ENCODE measurements at places on chromosomes 3 and 15.

DNA sequence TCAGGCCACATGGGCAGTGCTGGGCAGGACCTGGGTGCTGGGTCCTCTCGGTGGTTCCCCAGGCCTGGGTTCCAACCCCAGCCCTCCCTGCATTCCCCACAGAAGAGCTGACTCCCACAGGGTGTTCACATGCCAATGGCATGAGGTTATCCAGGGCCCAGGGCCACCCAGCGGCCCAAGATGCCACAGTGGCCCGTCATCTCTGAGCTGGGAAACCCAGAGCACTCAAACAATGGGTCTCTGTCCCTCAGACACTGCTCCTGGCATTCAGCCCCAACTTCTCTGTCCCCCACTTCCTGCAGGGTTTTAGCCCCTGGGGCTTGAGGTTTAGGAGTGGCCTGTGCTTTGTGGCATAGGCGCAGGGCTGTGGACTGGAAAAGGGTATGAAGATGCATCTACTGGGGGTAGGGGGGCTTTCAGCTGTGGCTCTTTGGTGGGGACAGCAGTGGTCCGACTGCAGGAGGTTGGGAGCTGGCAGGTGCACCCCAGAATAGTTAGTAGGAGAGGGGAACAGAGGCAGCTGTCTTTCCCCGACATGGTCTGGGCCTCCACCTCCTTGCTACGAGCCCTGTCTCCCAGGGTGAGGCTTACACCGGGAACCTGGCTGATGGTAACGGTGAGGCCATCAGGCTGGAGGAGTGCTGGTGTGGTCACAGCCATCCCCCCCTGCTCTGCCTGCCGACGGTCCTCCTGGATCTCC, 1.7 kb downstream of the CCDC9B start:
- no peak for DNase-seq

DNA sequence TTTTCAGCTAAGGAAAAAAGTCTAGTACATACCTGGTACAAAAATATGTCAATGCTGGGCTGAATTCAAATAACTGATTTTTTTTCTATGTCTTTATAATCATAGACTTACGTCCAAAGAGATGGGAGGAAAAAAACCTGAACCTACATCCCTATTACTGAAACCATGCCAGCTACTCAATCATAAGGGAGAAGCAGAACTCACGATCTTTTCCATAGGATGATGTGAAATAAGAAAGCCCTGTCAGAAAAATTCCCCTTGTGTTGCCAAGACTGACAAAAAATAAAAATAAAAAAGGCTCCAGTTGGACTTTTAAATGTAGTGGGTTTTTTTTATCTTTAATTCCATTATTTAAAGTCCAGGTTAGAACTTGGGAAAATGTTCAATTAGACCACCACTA, 3.3 kb downstream of the MSL2 start:
- no peak for DNase-seq

- no peak for DNase-seq
Measured at GRCh38 chr3:153399636-153400035, 237.6 kb downstream of the RAP2B start.

GRCh38 chr15:92079047-92079446, 225.5 kb downstream of the SLCO3A1 start:
- no peak for DNase-seq

- DNase-seq: no peak
Measured at GRCh38 chr15:85592148-85592547, 202.6 kb downstream of the KLHL25 start.

DNA sequence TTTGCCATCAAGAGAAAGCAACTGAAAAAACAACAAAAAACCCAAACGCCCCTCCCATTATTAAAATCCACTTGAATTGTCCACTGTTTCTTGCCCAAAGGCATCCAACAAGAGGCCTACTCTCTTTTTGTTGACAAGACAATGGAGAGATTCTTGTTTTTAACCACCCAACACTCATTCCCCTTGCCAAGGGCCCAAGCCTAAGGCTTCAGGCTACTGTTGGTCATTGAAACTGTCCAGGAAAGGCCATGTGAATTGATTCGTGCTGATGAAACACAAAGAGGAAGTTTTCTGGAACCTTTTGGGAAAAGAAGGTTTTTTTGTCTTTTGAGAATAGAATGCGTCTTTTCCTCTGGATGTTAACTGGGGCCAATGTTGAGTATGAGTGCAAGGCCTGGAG, 157.4 kb upstream of the PFN2 start:
- DNase-seq: no peak

DNA sequence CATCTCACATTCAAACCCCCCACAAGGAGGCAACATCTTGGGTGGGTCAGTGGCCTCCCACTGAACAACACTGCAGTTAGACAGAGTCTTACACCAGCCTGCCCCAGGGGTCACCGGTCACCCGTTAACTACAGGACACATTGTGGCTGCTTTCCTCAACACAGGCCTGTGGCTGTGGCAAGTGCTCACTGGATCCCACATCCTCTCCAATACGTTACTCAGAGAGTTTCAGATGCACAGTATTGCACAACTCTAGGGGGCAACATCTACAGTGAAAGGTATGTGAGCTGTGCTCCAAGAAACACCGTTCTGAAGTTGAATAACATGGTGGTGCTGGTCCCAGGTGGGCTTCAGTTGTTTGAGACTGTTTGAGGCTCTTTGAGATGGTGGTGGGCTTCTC, 41.0 kb downstream of the CTDSPL start:
- DNase-seq: no peak

DNA sequence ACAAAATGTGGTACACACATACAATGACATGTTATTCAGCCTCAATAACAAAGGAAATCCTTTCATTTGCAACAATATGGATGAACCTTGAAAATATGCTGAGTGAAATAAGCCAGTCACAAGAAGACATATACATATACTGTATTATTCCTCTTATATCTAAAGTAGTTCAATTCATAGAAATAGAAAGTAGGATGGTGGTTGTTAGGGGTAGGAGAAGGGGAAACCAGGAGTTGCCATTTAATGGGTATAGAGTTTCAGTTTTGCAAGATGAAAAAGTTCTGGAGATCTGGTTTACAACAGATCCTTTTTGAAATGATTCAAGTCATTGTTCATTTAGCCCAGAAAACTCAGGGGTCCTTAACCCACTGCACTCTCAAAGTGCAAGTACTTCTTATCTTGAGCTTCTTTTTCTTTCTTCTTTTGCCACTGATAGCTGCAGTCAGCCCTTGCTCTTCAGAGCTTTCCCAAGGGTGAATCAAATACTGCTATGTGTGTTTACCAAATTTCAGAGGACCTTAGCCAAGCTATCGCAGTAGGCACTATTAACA, 208.0 kb upstream of the EOMES start:
- no peak for DNase-seq

GRCh38 chr3:30672959-30673358, 66.6 kb downstream of the TGFBR2 start:
- DNase-seq: no peak

DNA sequence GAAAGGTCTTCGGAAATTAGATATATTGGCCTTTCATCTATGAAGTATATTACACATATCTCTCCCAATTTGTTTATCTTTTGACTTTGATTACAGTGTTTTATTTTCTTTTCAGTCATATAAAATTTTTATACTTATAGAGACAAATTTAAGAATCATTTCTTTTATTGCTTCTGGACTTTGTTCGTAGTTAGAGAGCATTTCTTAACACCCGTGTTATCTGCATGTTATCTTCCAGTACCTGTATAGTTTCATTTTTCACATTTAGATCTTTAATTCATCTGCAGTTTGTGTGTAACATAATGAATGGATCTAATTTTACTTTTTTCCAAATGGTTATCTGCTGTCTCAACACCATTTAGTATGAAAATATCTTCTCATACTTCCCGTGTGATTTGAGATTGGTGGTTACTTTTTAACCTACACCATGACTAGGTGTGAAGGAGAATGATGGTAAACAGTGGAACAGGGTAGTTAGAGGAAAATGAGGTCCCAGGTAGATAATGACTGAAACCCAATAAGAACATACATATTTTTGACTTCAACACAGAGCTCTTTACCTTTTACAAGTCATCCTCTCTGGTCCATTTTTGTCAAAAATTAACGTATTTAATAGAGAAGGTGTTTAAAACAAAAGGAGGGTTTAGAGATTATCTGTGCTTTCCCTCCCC, 99.3 kb downstream of the LPP start:
- no peak for DNase-seq

- no peak for DNase-seq
Measured at GRCh38 chr15:50050986-50051743, 67.9 kb downstream of the ATP8B4 start.

GRCh38 chr3:171753665-171754408, 56.4 kb downstream of the PLD1 start:
- DNase-seq: no peak

DNA sequence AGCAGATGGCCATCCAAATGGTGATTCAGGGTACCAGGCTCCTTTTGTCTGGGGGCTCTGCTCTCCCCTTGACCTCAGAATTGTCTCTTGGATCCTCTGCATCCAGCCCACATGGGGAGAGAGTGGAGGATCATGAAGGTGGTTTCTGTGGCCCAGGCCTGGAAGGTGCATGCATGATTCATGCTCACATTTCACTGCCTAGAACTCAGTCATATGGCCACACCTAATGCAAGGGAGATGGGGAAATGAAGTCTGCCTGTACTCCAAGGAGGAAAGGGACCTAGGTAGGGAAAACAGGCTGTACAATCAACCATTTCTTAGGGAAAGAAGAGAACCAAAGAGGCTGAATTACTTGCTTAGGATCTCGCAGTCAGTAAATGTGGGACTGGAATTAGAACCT, 15.1 kb downstream of the HRG start:
- DNase-seq: no peak

GRCh38 chr3:169578381-169579024, 85.0 kb downstream of the MECOM start:
- DNase-seq: no peak

GRCh38 chr3:40930756-40931155, 268.5 kb upstream of the CTNNB1 start:
- DNase-seq: no peak

GRCh38 chr15:80591938-80592825, 102.9 kb upstream of the ABHD17C start:
- no peak for DNase-seq

DNA sequence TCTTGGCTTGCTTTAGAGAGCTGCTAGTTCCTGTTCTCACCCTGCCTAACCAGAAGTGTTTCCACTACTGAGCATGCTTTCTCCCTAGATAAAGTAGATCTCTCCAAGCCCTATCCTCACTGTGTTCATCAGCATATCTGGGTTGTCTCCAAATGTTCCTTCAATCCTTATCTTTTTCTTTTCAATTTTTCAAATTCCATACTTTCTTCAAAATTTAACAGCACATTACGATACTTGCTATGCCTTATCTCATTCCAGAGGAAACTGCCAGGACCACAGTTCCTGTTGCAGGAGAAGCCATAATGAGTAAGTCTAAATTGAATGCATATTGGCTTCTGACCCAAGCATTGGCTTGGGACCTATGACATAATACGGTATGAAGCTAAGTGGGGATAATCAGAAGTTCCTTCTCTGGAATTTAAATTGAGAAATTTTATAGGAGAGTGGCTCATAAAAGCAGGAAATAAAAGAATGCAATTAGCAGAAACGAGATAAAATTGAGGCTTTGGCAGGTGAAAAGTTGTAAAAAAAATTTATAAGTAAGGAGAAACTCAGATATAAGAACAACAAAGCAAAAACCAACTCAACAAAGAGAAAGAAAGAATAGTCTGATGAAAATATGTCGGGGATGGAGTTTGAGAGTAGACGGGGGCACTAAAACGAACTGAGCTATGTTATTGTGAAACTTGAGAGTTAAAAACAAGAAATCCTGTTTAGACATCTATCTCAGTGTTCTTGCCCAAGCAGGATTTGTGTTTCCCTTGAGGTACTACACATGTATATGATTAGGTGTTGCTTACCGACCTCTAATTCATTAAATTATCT, 631.7 kb upstream of the CCDC54 start:
- DNase-seq: no peak

GRCh38 chr3:60364475-60364874, 886.8 kb downstream of the FHIT start:
- no peak for DNase-seq

DNA sequence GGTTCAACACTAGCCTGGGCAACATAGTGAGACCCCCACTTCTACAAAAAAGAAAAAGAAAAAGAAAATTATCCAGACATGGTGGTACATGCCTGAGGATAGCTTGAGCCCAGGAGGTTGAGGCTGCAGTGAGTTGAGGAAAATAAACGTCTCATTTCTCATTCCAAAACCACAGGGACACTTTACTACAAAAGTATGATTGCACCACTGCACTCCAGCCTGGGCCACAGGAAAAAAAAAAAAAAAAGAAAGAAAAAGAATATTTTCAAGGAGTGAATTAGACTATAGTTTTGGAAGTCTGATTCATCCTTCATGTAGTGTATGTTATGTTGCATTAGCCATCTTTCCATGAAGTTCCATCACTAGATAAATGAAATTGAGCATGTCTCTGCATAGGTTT, 149.5 kb upstream of the THBS1 start:
- no peak for DNase-seq

GRCh38 chr3:89098964-89099585, 8.3 kb upstream of the EPHA3 start:
- DNase-seq: peak; percentile 17

GRCh38 chr3:47455806-47456452, 19.8 kb downstream of the SCAP start:
- no peak for DNase-seq

- peak; percentile 68 for DNase-seq
Measured at GRCh38 chr15:76905855-76906254, 715 bp upstream of the SCAPER start.

DNA sequence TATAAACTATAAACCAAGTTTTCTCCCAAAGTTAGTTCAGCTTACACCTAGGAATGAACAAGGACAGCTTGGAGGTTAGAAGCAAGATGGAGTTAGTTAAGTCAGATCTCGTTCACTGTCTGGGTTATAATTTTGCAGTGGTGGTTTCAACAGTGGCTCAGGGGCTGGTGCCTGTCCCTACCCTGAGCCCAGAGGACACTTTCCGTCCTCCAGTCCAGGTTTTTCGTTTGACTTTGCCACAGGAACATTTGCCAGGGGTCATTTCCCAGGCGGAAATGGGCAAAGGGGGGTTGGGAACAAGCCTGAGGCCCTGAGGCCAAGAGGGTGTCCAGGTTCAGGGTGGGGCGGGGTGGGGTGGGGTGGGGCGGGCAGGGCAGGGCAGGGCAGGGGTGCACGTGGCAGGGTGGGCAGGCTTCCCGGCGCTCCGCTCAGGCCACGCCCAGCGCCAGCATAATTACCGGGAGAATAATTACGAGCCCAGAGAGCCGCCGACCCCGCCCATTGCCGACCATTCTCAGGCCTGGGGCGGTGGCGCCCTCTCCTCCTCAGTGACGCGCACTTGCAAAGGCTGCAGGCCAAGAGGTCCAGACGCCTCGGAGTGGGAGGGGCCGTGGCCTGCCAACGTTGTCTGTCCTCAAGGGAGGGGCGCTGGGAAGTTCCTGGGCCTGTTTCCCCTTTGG, 70.4 kb downstream of the KLF13 start:
- DNase-seq: peak; percentile 77

- no peak for DNase-seq
Measured at GRCh38 chr15:79007066-79007465, 62.2 kb upstream of the CTSH start.

- no peak for DNase-seq
Measured at GRCh38 chr15:100206643-100207042, 135.1 kb downstream of the ADAMTS17 start.

DNA sequence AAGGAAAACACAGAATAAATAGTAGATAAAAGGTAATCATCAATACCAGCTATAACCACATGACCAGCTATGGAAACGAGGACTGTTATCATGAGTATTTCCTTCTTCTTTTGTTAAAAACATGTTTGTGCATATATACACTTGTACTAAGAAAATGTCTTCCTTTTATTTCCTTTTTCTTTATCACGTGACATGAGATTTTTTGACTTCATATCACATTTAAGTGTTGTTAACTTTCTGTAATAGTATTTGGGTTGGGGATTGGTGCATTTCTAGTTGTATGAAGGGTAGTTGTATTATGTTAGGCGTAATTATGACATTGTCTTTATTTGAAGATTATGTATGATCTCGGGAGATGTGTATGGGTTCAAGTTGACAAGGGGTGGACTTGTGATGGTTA, 278.5 kb upstream of the ZNF385D start:
- DNase-seq: no peak

Measured in NCI-H524 treated with DMSO at 0.1 percent for 48 hours (cell line).